NCI-H226 (cell line): ENCODE measurements at places on chromosomes 2 and 18.
A peak's percentile ranks its signal among the peaks of the same experiment; 100 is the strongest.

GRCh38 chr2:180618570-180618969 lies 361.8 kb upstream of the UBE2E3 start:
- DNase-seq = no peak

- DNase-seq = no peak
Measured at GRCh38 chr2:241873803-241874110, 4.2 kb downstream of the RTP5 start.

GRCh38 chr2:42284019-42284418 lies 77.0 kb downstream of the COX7A2L start:
- no peak for DNase-seq

DNA sequence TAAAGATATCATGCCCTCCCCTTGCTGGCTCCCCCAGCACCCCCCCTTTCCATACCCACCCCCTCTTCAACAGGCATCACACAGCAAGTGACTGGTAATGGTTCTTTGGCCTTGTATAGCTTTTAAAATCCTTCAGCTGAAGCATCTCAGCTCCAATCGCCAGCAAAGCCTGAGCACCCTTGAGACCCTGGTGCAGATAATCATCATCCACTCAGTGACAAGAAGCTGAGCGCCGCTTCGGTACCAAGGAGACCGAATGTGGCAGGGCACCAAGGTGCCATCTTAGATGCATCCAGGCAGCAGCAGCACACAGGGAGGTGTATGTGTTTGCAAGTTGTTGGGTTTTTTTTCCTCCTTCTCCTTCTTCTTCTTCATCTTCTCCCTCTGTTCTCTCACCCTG lies 232.7 kb downstream of the BCL11A start:
- DNase-seq = no peak

GRCh38 chr18:77210249-77210648 lies 39.4 kb upstream of the GALR1 start:
- DNase-seq = no peak

GRCh38 chr2:110925479-110925878 lies 193.1 kb downstream of the ACOXL start:
- no peak for DNase-seq

- no peak for DNase-seq
Measured at GRCh38 chr2:119472749-119473148, 41.1 kb downstream of the TMEM37 start.

GRCh38 chr2:127701193-127701650 lies at the start of gene SFT2D3:
TSS of gene SFT2D3 (plus strand) at chr2:127701497. CDS start at chr2:127701529, 32 bp downstream.
- peak; percentile 90 for DNase-seq

DNA sequence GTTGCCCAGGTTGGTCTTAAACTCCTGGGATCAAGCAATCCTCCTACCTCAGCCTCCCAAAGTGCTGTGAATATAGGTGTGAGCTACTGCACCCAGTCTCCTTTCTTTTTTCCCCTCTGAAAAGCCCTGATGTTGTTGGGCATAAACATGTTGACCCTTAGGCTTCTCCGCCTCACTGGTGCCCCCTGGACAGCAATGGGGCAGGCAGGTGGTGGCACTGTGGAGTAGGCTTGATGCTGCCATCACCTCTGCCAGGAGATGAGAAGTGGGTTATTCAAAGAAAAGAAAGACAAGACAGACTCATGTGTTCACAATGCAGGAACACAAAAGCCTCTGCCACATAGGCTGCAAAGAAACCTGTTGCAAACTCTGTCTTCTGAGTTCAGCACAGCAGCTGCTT lies 169.9 kb downstream of the EN1 start:
- no peak for DNase-seq
